ENCODE measurements at places on chromosomes 12 and 14.

DNA sequence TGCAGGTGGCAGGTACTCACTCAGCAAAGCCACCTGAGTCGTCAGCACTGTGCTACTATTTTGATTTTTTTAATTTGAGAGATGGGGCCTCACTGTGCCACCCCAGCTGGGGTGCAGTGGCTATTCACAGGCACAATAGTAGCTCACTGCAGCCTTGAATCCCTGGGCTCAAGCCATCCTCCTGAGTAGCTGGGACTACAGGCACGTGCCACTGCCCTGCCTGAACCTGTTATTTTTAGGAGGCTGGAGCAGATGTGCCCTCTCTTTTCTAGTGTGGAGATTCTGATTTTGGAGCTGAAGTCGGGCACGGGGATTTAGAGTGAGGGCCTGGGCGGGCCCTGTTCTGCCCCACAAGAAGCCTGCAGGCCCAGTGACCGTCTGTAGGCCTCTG is 17.3 kb downstream of the SLC25A47 start:
- DNase-seq: no peak

GRCh38 chr12:52020539-52021336 is 14.0 kb downstream of the TAMALIN start:
- DNase-seq: no peak

DNA sequence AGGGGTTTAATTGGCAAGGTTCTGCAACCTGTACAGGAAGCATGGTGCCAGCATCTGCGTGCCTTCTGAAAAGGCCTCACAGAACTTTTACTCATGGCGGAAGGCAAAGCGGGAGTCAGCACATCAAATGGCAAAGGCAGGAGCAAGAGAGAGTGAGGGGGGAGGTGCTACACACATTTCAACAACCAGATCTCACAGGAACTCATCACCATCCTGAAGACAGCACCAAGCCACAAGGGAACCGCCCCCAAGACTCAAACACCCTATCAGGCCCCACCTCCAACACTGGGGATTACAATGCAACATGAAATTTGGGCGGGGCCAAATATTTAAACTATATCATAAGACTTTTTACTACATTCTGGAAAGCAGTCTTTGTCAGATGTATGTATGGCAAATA is 38.0 kb upstream of the FKBP4 start:
- no peak for DNase-seq

DNA sequence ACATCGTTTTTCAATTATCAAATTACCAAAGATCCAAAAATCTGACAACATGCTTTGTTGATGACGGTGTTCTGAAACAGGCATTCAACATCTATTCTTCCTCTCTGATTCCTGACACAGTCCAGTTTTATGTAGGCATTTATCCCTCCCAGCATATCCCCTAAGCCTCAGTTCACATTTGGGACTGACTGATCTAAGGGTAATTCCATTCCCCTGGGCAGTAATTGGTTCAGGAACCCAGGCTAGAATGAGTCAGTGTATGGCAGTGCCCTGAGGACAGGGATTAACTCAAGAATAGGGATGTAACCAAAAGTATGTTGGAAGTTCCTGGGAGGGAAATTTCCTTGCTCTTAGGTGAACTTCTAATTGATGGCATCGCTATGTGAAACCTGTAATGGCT is 10.3 kb upstream of the PCNX1 start:
- DNase-seq: no peak

DNA sequence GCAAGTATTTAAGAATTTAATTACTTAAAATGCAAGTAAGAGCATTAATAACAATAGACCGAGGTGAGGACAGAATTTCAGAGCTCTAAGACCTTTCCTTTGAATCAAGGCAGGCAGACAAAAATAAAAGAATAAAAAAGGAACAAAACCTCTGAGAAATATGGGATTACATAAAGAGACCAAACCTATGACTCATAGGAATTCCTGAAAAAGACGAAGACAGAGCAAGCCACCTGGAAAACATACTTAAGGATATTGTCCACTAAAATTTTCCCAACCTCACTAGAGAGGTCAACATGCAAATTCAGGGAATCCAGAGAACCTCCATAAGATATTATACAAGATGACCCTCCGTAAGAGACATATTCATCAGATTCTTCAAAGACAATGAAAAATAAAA is 325.1 kb downstream of the AEBP2 start:
- DNase-seq: no peak

GRCh38 chr12:125132698-125133400 is 67.6 kb downstream of the AACS start:
- DNase-seq: no peak

DNA sequence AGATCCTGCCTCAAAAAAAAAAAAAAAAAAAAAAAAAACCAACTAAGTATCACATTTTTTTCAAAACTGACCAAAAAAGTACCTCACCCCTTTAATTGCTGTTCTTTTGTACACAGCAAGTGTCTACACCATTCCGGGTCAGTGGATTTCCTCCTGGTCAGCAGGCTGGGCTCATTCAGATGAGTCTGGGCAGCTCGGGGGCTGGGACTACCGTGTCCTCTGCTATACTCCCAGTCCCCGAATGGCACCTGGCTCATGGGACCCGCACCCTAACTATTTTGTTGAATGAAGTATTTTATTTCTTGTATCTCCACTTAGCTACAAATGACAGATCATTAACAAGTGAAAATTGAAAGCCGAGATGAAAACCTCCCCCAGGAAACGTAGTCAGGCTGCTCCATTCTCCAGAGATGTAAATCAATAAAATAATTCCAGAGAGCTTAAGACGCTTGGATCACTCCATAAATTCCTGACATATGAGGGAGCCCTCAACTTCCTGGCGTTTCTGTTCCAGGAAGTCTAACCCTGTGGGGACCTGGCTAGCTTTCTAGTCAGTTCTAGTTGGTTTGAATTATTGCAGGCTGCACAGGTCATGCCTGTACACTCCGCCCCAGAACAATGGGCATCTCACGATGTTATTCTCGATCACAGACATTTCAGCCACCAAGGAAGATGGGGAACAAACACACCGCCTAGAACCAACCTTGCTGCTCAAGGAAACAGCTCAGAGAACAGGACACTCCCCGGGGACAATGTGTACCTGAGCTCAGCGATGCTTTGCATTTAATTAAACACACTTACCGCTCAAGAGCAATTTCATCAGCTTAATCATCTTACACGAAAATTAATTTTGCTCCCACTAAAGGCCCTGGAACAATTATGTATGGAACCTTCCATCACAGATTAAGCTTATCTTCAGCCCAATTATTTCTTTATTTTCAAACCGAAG is 76.3 kb downstream of the RIMBP2 start:
- DNase-seq: no peak

Measured in activated CD4-positive, alpha-beta T cell treated with anti-CD3 and anti-CD28 coated beads, Interleukin-2, amount 50 U/mL, for 24 hours (primary cell).